Inflammatory macrophage treated with lipopolysaccharide for 1 hour (primary cell): ENCODE measurements at places on chromosomes 1 and 21.

DNA sequence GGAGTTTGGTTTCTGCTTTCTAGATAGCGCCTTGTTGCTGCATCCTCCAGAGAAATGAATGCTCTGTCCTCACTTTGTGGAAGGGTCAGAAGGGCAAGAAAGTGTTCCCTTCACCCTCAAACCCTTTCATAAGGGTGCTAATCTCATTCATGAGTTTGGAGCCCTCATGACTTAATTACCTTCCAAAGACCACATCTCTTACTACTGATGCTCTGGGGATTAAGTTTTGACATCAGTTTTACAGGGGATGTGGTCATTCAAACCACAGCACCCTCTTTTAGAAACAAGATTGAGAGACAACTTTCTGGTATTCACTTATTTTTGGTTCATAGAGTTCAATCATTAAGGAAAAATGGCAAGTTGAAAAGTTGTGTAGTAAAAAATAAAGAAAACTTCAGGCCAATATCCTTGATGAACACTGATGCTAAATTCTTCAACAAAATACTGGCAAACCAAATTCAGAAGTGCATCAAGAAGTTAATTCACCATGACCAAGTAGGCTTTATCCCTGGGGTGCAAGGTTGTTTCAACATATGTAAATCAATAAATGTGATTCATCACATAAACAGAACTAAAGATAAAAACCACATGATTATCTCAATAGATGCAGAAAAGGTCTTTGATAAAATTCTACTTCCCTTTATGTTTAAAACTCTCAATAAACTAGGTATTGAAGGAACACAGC lies 442.1 kb downstream of the PTBP2 start:
- peak; percentile 5 for DNase-seq

- no peak for DNase-seq
Observed at GRCh38 chr1:168942165-168942564, 164.3 kb upstream of the ATP1B1 start.

GRCh38 chr1:51642739-51643142 lies 25.8 kb downstream of the OSBPL9 start:
- no peak for DNase-seq

DNA sequence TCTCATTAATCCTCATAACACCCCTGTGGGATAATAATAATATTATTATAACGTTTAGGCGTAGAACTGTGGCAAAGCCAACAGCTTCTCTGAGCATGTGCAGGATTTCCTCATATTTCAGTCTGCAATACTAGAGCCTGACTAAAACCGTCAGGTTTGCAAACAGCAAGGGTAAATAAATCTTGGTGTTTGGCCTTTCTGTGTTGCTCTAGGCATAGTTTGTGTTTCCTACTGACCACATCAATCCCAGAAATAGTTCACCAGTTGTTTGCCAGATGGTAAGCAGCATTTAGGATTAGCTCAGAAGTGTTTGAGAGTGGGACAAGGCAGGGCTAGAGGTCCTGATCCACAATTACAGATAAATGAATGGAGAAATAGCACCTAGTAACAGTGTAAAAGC lies 2.8 kb upstream of the KCNA3 start:
- no peak for DNase-seq

DNA sequence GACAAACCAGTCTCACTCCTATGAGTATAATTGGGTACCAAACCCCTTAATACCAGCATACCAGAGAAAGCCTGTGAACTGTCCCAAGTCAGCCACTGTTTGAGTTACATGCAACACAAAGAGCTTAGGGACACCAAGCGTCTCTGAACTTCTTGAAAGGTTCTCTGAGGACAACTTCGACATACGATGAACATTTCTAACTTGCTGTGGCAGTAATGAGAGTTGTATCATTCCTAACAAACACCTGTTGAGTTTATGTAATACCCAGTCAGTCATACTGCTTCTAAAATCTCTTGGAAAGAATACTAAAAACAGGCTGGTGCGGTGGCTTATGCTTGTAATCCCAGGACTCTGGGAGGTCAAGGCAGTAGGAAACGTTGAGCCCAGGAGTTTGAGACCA lies 18.4 kb downstream of the CCT8 start:
- no peak for DNase-seq

DNA sequence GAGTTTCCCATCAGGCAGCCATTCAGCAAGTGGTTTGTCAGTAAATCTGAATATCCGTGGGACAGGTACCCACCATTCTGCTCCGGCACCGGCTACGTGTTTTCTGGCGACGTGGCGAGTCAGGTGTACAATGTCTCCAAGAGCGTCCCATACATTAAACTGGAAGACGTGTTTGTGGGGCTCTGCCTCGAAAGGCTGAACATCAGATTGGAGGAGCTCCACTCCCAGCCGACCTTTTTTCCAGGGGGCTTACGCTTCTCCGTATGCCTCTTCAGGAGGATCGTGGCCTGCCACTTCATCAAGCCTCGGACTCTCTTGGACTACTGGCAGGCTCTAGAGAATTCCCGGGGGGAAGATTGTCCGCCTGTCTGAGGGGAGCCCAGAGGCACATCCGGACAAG lies 48.4 kb downstream of the B3GALT5 start:
- no peak for DNase-seq

GRCh38 chr1:214500340-214501055 lies 50.9 kb downstream of the PTPN14 start:
- no peak for DNase-seq

DNA sequence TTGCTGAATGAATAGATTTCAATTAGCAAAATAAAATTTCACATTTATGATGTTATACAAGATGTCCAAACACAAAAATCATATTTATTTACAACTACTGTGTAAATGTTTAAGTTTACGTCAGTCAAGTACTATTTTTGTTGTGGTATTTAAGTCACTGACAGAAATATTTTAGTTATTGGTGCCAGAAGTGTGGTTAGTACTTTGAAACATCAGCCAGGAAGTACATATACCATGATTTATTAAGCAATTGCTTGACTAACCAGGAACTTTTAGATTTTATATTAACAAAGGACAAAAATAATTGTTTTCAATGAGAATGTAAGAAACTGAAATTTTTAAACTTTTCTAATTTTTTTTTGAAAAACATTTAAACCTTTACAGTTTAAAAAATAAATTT lies 2.4 kb upstream of the FCRL4 start:
- no peak for DNase-seq

- peak; percentile 49 for DNase-seq
Observed at GRCh38 chr1:28981210-28981609, 66.8 kb downstream of the EPB41 start.

DNA sequence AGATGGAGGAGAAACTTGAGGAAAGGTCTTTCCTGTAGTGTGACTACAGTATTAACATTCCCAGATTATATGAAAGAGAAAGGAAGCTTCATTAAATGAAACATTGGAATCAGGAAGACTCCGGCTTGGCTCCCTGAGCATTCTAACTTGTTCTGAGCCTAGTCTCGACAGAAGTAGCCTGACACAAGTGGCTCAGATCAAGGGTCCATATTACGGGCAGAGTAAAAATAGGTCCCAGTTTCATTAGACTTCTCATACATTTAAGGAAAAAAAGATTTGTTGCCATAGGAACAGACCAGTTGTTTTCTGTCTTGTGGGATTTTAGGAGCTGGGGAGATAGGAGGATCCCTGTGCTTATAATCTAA lies 12.8 kb downstream of the SMAP2 start:
- DNase-seq: no peak

DNA sequence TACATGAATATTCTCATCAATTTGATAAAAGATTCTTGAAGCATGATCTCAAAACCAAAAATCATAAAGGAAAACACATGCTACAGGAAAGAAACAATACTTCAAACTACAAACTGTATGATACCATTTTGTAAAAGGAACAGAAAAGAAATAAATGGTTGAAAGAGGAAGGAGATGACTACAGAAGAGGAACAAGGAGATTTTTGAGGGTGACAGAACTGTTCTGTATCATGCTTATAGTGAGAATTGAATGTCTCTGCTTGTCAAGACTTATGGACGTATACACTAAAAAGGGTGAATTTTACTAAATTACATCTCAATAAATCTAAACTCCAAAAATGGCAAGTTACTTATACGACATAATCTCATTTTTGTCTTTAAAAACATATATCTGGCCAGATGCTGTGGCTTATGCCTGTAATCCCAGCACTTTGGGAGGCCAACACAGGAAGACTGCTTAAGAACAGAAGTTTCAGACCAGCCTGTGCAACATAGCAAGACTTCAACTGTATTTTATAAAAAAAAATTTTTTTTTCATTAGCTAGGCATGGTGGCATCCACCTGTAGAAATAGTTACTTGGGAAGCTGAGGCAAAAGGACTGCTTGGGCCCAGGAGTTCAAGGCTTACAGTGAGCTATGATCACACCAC lies 125.4 kb downstream of the EIF4G3 start:
- peak; percentile 13 for DNase-seq

- no peak for DNase-seq
Observed at GRCh38 chr1:30684881-30685795, 38.2 kb downstream of the MATN1 start.

DNA sequence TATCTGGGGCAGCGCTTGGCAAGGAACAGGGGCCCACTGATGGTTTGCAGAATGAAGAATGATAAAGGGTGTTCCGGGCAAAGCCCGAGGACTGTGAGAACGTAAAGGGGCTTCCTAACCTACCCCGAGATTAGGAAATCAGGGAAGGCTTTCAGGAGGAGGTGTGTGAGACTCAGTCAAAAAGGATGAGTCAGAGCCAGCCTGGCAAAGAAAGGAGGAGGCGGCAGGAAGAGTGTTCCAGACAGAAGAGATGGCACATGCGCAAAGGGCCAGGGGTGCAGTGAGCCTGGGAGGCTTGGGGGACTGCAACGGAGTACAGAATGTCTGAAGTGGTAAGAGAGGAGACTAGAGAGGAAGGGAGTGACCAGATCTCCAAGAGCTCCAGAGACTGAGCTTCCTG lies 70.3 kb downstream of the RAP1GAP start:
- no peak for DNase-seq

DNA sequence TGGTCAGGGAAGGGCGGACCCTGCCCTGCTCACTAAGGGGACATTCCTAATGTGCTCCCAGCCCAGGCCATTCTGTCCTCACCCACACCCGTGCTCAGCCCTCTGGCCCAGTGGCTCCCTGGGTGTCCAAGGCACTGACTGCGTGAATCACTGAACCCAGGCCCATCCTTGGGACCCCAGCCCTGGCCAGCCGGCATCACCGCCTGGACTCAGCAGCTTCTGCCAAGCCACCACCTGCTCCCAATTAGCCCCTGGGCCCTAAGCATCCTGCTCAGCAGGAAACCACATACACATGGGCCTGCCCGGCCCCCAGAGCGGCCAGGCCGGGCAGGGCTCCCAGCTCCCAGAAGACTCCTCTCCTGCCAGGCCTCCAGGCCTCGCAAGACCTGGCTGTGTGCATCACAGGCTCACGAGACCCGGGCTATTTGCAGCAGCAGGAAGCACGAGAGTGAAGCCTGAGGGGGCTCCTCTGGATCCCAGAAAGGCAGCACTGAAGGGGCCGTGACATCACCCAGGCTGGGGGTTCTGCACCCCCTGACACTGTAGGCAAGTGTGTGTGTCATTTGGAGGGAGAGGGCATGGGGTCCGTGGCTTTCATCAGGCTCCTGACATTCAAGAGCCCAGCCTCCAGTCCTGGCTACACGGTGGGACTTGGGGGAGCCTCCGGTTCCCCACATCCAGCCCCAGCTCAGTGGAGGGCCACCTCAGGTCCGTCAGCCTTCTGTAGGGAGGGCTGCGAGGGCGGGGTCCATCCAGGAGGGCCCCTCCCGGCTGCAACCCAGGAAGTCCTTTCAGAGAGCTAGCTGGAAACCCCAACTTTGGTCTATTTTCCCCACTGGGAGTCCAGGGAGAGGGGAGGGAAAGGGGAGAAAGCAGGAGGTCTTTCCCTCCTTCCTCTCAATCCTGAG lies 1.6 kb downstream of the MFAP2 start:
- no peak for DNase-seq

GRCh38 chr21:37787456-37787855 lies 128.8 kb downstream of the KCNJ6 start:
- no peak for DNase-seq

- no peak for DNase-seq
Observed at GRCh38 chr1:31926853-31927660, 11.1 kb downstream of the PTP4A2 start.

DNA sequence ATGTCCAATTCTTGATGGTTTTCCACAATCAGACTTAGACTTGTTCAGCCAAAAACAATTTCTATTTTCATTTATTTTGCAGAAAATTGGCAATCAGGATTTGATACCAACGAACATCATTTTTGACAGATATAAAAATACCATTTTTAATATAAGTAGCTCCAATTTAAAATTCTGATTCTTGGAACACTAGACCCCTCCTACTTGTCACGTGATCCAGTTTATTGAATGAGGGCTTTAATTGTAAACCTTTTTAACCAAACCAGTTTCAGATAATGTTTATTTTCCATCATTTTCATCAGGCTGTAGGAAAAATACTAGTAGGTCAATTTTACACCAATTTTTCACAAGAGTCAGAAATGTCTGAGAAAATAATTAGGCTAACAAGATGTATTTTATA lies 607.2 kb upstream of the RGS18 start:
- no peak for DNase-seq

DNA sequence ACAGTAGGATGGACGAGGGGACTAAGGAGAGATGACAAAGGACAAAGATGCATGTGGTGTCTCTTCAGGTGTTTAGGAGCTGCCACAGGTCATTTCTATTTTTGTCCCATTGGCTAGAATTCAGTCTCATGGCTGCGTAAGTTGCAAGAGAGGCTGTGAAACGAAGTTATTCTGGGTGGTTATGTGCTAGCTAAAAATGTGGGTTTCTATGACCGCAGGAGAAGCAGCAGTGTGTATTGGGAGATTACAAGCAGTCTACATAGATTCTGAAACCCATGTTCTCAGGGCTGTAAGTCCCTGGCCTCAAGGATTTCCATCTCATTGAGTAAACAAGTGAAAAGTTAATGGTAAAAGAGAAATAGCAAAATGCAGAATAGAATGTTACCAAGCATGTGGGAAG lies 110.7 kb downstream of the SPATA46 start:
- no peak for DNase-seq

GRCh38 chr21:28871388-28872010 lies 121.2 kb downstream of the LTN1 start:
- DNase-seq: no peak

GRCh38 chr21:41258617-41259016 lies 58.0 kb upstream of the FAM3B start:
- no peak for DNase-seq

GRCh38 chr1:89607156-89607555 lies 25.8 kb upstream of the LRRC8C start:
- DNase-seq: no peak

GRCh38 chr1:94125551-94126514 lies 4.9 kb upstream of the ABCA4 start:
- DNase-seq: no peak

- DNase-seq: no peak
Observed at GRCh38 chr21:32578107-32578691, 7.1 kb downstream of the TCP10L start.
